ENCODE measurements at places on chromosomes 5 and 9. TPM values are rescaled to one million over a fixed set of nuclear protein-coding genes. Genes with fewer than 3 reads are reported as not detected.
A peak's percentile ranks its signal among the peaks of the same experiment; 100 is the strongest.

- DNase-seq = no peak
These were observed 3.1 kb upstream of the IL7R start for GRCh38 chr5:35853631-35854030.

Gene MARCOL
- total RNA-seq = not detected

Gene IRX1
- 7.9 TPM for total RNA-seq

DNA sequence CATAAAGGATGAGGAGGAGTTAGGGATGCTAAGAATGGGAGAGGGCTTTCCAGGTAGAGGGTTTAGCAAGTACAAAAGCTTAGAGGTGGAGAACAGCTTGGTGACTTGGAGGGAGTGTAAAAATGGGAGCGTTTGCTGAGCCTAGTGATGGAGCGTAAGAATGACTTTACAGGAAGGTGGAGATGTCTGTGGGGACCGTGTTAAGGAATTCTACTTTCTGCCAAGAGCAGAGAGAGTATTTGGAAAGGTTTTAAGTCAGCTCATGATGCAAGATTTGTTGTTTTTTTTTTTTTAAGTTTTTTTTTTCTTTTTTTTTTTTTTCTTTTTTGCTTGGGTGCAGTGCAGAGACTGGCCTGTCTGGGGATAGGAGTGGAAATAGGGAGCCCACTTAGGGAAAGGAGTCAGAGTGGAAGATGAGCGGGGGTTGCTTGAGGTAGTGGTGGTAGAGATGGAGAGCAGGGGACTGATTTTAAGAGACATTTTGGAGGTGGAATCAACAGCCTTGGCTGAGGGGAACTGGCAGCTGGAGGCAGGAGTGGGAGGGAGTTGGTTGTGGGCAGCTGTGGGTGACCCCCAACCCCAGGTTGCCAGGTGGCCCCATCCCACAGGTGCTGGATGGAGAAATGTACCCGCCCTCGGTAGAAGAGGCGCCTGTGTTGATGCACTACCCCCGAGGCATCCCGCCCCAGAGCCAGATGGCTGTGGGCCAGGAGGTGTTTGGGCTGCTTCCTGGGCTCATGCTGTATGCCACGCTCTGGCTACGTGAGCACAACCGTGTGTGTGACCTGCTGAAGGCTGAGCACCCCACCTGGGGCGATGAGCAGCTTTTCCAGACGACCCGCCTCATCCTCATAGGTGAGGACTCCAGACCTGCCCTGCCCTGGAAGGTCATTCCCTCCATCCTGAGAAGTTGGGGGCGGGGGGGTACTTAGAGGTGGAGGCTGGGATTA is 12.4 kb downstream of the PTGS1 start:
- peak; percentile 43 for DNase-seq

Gene TIMD4
- 0.76 TPM for total RNA-seq

Gene TMEM174
- not detected for total RNA-seq

GRCh38 chr9:76725011-76725546 is 39.2 kb upstream of the PCA3 start:
- no peak for DNase-seq

DNA sequence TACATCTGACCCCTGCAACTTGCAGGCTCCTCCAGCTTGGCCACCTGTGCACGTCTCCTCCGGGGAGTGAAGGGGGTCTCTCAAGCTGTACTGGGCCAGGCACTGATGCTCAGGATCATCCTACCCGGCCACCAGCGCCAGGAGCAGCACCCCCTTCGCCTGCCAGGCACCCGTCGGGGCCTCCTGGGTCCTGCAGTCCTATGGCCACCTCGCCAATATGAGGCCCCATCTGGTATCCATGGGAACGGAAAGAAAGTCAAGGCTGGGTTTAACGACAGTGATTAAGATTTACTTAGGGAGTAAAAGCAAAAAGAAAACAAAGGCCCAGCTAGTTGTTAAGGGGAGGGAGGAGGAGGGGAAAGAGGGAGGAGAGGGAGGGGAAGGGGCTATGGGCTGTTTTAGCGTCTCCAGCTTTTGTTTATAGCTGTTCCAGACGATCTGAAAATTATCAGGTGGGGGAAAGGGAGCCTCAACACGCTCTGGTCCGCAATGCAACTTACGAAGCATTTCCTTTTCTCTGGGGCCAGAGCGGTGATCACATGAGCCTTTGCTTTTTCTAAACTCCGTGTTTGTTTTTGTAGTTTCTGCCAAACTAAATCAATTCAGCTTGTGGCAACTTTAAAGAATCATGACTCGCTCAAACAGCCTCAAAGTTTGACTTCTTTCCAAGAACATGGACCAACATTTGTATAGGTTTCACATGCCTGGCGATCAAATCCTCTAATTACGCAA is 132.4 kb downstream of the ROR2 start:
- no peak for DNase-seq

DNA sequence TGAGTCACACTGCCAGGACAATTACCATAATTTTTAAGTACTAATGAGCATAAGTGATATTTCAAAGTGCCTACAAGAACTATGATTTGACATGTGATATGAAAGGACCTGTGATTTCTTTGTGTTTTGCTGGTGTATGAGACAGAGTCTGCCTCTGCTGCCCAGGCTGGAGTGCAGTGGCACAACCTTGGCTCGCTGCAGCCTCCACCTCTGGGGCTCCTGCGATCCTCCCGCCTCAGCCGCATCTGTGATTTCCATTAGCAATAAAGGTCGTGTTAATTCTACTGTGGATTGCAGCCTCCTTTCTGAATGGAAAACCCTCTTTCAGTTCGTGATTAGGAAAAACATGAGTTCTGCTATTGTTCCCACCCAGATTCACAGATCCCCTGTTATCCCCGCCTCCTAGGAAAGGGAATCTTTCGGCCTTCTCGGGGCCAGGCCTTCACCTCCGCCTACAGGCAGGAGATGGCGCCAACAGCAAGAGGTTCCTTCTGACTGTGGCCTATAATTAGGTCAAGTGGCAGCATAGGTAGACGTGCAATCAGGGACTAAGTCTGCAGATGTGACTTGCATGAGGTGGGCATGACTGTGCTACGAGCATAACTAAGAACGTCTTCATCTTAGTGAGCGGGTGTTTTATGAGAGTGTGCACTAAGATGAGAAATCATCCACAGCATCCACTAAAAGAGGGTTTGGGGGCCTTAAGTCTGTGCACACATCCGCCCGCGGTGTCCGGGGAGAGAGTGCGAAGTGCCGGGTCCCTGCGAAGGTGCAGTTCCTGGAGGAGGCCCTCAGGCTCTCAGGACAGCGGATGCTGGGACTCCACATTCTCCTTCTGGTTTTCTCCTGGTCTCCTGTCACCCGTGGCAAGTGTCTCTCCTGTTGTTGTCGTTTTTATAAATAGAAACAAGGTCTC is 23.1 kb downstream of the TRIM7 start:
- DNase-seq = no peak

DNA sequence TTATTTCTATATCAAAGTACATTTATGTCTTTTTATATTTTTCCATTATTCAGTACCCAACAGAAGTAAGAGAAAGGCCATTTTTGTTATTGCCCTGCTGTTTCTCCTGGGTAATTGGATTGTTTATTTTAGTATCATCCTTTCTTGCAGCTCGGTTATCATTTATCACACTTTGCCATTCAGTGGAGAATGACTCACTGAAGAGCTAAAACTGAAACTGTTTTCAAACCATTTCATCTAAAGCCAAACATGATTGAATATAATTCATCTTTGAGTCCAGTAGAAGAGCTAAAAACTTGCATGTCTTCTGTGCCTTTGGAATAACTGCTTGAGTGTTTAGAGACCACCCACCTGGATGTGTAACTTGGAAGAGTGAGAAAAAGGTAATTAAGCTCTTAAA is 139.5 kb upstream of the PRDM9 start:
- no peak for DNase-seq

DNA sequence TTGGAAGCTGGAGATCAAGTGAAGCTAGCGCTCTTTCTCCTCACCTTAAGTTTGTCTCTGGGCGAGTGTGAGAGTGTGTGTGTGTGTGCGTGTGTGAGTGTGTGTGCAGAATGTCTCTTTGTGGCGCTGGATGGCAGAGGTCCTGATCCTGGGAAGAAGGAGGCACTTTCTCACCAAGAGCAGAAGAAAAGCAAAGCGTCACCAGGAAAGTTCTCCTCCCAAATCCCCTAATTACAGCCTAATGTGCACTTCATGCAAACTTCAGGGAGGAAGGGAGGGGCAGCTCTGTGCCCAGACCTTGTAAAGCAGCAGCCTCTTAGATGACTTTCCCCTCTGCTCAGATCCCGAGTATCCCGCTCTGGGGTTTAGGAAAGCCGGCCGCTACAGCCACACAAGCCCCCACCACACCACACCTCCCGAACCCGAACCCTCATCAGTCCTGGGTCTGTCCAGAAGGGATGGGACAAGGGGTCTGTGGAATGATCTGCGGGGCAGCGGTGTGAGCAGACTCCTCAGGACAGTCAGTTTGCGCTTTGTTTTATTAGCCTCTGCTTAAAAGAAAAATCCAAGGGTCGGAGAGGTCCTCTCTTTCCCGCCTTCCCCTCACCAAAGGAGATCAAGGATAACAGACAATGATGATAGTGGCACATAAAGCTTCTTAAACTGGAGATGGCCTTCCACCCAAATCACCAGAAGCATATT is at the start of gene HAPLN1:
HAPLN1 (minus strand) TSS at position 20 of the 702 bp plus-strand sequence. CDS start 47,332 bp downstream, outside the sequence.
- DNase-seq = no peak

DNA sequence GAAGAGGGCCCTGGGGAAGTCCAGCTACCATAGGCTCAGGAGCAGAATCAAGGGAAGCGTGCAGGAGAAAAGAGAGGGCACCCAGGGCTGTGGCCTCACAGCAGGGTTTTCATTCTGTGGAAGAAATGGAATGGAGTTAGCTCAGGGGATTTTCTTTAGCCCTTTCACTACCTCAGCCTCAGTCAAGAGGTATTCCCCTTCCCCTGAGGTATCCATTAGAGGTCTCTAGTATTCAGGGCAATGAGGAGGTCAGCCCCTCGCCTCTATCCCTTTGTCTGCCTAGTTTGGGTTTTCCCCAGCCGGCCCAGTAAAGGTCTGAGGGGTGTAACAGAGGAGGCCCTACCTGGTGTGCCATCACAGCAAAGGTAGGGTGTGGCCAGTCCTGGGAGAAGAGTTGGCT is 21.5 kb downstream of the GFRA3 start:
- DNase-seq = no peak

GRCh38 chr5:86748538-86749105 is 130.9 kb downstream of the COX7C start:
- no peak for DNase-seq

DNA sequence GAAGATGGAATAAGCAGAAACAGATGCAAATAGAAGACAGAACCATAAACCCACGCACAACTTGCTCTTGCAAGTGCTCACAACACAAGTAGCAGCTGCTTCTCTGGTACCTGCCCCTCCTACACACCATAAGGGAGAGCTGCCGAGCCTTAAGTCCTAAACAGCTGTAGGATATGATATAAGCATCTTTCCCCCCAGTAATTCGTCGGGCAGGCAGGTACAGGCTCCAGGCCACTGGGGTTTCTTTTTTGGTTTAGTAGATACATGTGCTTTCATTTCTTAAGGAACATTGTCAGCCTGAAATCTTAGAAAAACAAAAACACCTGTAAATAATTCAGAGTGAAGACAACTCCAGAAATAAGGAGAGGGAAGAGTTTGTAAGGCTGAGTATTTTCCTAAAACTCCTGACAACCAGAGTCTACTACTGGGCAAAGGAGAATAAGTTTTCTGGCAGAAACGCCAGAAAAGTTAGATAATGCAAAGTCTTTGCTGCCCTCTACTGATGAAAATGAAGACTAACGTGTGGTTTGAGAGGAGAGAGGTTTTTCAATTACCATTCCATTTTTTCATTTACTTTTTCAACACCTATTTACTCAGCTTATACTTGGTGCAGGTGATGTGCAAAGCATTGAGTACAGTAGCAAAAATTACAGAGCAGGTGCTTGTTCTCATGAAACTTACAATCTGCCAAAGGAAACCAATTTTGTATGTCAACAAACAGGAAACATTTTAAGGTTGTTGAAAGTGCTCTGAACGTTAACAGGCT is 20.1 kb upstream of the TCERG1 start:
- no peak for DNase-seq

DNA sequence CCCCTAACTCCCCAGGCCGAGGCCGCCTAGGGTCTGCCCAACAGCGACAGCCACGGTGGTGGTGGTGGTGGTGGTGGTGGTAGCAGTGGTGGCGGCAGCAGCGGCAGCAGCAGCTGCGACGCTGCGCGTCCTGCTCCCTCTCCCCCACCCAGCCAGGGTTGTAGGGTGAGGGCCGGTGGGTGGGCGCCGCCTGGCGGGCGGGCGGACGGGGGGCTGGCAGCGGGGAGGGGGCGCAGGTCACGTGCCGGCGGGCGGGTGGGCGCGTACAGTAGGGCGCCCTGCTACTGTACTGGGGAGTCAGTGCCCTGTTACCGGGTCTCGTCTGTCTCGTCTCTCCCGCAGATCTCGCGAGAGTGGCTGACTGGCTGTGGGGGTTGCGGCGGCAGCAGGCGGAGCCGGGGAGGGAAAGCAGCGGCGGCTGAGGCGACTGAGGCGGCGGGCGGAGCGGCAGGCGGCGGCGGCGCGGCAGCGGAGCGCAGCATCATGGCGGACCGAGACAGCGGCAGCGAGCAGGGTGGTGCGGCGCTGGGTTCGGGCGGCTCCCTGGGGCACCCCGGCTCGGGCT is at the start of gene PURA:
PURA (plus strand) TSS at position 411 of the 565 bp plus-strand sequence; CDS start at position 484, 73 bp downstream.
- peak; percentile 97 for DNase-seq

GRCh38 chr9:6219040-6219439 is 3.4 kb downstream of the IL33 start:
- DNase-seq = no peak

Gene CHSY3
- total RNA-seq = 2.1 TPM

Gene PKD2L2
- not detected for total RNA-seq

Gene DDX4
- not detected for total RNA-seq

GRCh38 chr5:94467346-94467953 is 151.0 kb downstream of the KIAA0825 start:
- no peak for DNase-seq

Gene SPINK5
- total RNA-seq = 373 TPM

GRCh38 chr5:41575110-41575779 is 64.8 kb upstream of the PLCXD3 start:
- no peak for DNase-seq

DNA sequence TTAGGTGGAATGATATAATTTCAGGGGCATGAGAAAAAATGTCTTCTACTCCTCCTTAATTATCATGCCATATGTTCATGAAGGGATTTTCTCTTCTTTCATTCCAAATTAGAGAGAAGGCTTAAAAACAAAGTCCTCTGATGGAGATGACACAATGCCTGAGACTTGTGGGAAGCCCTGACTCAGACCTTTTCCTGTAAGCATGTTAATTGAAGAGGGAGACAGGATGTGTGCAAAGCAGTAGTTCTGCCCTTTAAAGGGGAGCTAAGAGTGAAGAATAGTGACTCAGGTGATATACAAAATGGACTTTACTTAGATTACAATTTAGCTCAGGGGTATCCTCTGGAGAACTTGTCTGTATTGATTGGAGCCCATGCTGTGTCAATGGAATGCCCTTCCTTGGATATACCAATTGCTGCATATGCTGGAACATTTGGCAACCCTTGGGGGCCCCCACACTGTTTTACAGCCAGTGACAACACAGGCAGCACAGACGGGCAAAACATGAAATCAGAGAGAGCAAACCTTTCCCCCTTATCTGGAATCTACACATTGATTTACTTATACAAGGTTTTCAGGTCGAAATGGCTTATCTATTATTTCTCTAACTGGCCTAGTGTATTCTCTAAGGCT is 81.3 kb downstream of the IZUMO3 start:
- no peak for DNase-seq

Gene ITGA2
- total RNA-seq = 29.3 TPM

Gene HMMR
- 2.2 TPM for total RNA-seq

Gene PTGDS
- total RNA-seq = 31.7 TPM

Gene SECISBP2
- total RNA-seq = 43.6 TPM

- peak; percentile 94 for DNase-seq
These were observed at the start of gene STING1 for GRCh38 chr5:139482050-139482889. STING1 (minus strand) TSS chr5:139482758; CDS start chr5:139481704, 1,054 bp downstream.

GRCh38 chr5:83343299-83343698 is 128.2 kb upstream of the VCAN start:
- no peak for DNase-seq

Gene GTF2H2C
- 17.5 TPM for total RNA-seq

- peak; percentile 79 for DNase-seq
These were observed 693 bp downstream of the DPYSL3 start for GRCh38 chr5:147509041-147509709.

Gene PIP5KL1
- 9.7 TPM for total RNA-seq

All from suprapubic skin (tissue), 4 donors.